Posterior vena cava (tissue), 2 donors: ENCODE measurements at places on chromosomes 2 and 18. TPM values are rescaled to one million over a fixed set of nuclear protein-coding genes. Genes with fewer than 3 reads are reported as not detected.

The ITSN2 gene
- 77.0 TPM for total RNA-seq

The COLEC11 gene
- total RNA-seq: 3.8 TPM

The MARCO gene
- total RNA-seq: 20.5 TPM

The AMER3 gene
- not detected for total RNA-seq

GRCh38 chr2:207066791-207067460, 98.8 kb downstream of the KLF7 start:
- no peak for DNase-seq

GRCh38 chr18:9900699-9901098, 13.1 kb upstream of the VAPA start:
- no peak for DNase-seq

DNA sequence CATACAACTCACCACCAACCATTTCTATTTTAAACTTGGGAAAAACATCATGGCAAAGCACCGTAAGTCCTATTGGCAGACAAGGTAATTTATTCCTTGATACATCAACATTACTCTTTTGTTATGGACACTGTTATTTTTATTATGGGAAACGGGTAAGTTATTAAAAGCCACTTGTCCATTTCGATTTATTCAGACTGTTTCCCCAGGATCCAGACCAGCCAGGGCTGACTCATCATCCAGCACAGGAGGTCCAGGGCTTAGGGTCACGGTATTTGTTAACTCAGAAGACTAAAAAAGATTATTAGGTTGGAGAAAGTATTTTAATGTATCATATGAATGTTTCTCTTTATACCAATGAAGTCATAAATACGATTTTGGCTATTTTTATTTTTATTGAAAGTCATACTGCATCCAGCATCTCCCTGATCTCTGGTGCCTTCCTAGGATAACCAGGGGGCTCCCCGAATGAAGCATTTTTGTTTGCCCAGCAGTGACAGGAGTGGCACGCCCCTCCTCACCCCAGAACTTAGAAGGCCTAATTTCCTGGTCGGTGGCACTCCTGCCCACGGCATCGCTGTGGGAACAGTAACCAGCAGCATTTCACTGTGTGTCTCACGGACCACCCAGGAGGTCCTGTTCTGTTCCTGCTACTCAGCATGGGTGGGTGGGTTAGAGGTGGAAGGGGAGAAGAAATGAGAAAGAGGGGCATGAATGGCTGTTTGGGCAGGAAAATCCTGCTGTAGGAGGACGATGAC, 446.1 kb downstream of the EIPR1 start:
- DNase-seq: no peak

DNA sequence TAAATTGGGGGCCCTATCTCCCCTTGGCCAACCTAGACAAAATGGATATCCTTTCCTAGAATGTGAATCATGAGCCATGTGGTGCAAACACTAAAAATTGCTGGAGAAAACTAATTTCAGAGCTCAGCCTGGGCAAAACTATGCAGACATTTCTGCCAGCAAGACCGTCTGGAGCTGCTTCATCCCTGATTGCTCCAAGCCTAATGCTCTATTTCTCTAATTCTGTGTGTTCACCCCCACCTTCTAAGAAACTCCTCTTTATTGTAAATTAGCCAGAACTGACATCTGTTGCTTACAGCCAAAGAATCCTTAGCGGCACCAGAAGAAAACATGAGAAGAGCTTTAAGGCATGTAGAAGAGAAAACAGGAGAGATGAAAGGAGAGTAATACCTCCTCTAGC, 337.7 kb upstream of the CHAC2 start:
- DNase-seq: no peak

DNA sequence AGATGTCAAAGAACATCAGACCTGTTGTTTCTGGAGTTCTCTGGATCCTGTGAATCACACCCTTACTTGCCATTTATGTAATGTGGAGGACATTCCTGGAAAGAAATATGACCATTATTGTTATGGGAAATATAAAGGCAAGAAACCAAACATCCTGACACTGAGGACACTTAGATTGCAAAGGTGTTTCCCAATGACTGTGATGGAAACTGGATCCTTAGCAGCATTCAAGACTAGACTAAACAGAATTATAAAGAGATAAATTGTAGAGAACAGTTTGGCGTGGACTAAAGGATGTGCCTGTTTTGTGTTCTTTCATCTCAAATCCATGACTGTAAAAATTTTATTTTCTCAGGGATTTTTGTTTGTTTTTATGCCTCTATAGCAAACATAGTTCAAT, 347.7 kb upstream of the SLC14A2 start:
- no peak for DNase-seq

- DNase-seq: no peak
Observed at GRCh38 chr2:178845566-178846457, 38.6 kb upstream of the TTN start.

DNA sequence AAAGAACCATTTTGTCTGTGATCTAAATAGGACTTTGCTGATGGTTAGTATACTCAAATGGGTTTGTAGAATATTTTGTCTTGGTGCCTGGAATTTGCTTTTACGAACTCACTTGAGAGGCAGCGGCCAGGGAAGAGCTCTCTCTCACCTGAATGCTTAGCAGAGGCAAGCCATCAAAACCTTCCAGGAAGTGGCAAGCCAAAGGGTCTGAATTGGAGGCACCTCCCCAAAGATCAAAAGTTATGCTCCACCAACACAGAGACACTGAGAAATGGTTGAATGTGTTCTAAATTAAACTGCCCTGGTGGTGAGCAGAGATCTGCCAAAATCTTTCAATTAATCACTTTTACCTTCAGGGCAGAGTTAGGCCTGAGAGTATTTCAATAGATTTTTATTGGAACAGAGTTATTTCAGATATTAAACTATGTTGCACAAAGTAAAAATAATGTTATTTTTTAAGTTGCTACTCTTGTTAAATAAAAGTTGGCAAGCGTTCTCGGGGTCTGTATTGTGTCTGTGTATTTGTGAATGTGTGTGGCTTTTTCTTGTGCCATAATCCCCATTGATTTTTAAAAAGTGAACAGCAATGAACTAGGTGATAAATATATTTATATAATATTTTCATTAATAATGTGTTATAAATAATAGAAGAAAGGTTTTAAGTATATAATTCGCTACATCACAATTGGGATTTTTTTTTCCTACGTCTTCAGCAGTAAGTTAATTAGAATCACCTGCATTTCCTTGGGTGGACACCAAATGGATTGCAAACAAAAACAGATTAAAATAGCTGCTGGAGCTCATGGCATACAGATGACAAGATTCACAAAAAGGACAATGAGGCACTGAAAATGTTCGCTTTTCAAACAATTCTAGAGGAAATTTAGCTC, 416.1 kb downstream of the ARHGAP15 start:
- no peak for DNase-seq

GRCh38 chr18:8792688-8793316, 87.4 kb downstream of the MTCL1 start:
- DNase-seq: no peak

- no peak for DNase-seq
Observed at GRCh38 chr18:79548621-79548985, 131.0 kb upstream of the CTDP1 start.

DNA sequence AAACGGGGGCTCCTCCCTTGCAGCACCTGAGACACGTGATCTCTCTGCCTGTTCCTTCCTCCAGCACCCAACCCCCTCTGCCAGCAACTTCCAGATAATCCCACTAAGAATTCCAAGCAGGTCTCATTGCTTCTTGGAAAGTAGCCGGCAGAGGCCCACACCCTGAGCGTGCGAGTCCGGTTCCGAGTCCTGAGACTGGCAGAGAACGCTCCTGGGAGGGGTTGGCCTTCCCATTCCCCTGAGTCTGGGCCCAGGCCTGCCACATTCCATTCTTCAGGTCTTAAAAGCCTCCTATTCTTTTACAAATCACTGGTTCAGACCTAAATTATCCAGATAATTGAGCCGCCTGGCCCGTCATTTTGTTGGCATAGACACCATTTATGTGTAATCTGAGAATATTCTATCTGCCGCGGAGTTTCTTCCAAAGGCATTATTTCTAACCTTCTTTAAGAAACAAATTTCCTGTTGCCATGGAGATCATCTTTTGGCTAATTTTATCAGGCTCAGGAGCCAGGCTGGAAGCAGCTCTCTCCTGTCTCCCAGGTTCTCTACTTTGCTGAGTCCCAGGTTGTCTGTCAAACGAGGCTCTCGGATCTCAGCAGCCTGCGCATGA, 165.4 kb downstream of the MYCN start:
- no peak for DNase-seq

GRCh38 chr18:44521668-44522022, 159.0 kb upstream of the SETBP1 start:
- DNase-seq: no peak

DNA sequence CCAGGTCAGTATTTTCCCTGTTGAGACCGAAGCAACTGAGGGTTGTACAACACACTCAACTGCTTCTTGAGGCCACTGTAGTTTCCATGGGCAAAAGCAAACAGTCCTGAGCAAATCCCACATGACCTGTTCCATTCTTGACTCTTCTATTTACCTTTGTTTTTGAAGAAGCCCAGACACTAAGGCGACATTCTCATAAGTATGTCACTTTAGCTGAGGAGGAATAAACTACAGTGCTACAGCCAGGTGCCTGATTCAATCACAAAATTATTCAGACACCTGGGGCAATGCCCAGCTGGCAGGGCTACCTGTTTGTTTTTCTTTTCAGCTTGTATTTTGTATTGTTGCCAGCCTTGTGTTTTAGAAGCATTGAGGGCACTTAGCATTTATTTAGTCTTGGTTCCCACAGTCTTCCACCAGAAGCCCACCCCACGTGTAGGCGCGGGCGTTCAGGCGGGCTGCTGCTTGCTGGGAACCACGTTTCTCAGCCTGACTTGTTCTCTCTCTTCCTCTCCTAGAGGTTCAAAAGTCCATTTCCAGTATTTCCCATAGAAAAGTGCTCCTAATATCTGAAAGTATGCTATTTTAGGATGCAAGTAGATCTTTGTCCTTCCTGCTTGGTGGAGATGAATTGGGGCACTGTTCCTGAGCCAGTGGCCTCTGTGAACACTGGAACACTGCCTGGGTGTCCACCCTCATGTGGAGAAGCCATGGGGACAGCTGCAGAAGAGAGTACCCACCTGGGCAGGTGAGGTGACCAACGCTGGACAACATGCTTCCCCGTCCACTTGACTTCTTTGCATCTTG, 99.0 kb upstream of the COPS8 start:
- no peak for DNase-seq
